ENCODE measurements at places on chromosomes 1 and 21. TPM values are rescaled to one million over a fixed set of nuclear protein-coding genes. Genes with fewer than 3 reads are reported as not detected.

- DNase-seq, result no peak
Observed at GRCh38 chr1:158153179-158153578, 27.5 kb upstream of the CD1D start.

DNA sequence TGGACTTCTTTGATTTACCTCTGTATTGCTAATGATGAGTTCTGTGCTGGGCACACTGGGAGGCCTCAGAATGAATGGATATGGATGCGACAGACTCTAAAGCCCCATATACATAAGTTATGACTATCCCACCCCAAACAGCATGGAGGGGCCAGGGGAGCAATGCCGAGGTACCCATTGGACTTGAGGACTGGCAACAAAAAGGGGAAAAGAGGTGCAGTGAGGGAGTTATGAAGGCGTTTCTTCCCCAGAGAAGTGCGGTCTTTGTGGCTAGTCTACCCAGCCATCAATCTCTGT lies 15.2 kb upstream of the CDCA8 start:
- DNase-seq, result no peak

DNA sequence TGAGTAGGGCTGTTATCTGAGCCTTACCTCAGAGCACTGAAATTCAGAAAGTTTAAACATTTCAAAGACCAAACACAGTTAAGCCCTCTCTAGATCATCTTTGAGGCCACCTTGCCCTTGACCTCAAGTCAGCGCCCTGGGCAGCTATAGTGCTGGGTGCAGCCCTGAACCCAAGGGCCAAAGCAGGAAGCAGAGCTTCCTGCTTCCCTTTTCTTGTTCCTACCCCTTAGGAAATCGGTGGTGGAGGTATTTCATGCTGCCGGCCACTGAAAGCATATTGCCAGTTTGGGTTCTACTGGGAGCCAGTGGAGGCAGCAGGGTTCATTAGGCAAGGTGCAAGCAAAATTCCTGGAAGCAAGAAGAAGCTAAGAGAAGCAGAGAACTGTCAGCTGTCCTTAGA lies 26.1 kb downstream of the CD244 start:
- DNase-seq, result no peak

CCDC181 gene
- total RNA-seq, result 2.9 TPM

GRCh38 chr21:42685036-42685435 lies 31.6 kb downstream of the PDE9A start:
- DNase-seq, result no peak

- no peak for DNase-seq
Observed at GRCh38 chr1:164950541-164950986, 391.6 kb downstream of the PBX1 start.

GRCh38 chr1:244854166-244854565 lies 10.2 kb downstream of the HNRNPU start:
- no peak for DNase-seq

DNA sequence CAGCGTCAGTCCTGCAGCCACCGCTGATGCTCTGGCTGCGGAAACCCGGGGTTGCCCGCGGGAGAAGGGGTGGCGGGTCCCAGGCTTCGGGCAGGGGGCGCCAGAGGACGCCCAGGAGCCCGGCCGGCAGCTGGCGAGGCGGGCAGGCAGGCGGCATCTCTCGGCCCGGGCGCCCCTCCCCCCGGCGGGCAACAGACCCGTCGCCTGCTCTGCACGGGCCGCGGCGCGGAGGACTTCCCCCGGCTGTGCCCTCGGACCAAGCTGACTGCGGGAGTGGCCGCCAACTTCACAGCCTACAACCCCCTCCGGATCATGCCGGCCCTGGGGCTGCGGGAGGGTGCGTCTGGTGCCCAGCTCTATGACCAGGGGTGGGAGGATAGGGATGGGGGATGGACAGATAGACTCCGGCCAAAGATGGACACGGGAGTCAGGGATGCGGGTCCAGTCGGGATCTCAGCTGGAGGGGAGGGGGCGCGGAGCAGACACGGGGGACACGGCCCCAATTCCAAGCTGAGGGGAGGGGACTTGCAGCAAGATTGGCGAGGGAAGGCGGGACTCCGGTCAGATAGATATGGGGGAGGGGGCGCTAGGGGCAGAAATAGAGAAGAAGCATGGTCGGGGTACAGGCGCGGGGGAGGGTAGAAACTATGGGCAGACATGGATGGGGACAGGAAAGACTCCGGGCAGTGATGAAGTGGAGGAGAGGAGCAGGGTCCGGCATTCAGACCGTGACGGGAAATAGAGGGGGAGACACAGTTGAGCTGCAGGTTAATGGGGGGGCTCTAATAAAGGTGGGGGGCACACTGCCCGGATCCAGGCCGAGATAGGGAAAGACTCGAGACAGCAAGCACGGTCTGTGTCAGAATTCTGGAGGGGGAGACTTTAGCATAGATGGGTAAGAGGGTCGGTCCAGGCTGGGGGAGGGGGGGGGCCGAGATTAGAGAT lies 1.1 kb downstream of the ADGRB2 start:
- DNase-seq, result no peak
